Left ventricle myocardium inferior (tissue), 1 donor: ENCODE measurements at places on chromosomes 3 and 15. TPM values are rescaled to one million over a fixed set of nuclear protein-coding genes. Genes with fewer than 3 reads are reported as not detected.

Gene FOXL2NB
- not detected for total RNA-seq

DNA sequence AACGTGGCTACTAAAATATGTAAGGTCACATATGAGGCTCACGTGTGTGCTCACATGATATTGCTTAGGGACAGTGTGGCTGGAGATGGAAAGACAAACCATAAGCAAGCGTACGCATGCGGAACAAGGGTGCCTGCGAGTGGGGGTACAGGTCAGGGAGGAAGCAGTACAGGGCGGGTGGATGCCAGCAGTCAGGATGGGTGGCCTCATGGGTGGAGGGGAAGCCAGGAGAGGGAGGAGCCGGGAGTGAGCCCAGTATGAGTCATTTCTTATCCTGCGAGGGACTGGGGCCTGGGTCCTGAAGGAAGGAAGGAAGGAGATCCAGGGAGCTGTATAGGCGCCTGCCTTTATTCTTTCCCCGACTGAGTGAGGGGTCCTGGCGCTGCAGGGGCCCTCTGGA is 42.0 kb upstream of the CGNL1 start:
- DNase-seq, result no peak

DNA sequence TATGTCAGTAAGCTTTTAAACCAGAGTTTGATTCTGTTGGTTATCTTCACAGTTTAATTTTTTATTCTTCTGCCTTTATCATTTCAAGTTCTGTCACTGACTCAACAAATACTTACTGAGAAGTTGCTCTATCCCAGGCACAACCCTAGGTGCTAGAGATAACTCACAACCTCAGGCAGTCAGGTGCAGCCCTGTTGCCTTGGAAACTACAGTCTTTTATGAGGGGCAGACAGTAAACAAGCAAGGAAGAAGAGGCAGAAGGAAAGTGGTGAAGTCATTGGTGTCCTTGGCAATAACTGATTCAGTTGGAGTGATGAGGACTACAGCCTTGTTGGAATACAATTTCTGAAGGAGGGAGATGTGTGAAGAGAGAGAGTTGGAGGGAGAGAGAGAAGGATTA is 142.1 kb upstream of the LRTM1 start:
- no peak for DNase-seq

DNA sequence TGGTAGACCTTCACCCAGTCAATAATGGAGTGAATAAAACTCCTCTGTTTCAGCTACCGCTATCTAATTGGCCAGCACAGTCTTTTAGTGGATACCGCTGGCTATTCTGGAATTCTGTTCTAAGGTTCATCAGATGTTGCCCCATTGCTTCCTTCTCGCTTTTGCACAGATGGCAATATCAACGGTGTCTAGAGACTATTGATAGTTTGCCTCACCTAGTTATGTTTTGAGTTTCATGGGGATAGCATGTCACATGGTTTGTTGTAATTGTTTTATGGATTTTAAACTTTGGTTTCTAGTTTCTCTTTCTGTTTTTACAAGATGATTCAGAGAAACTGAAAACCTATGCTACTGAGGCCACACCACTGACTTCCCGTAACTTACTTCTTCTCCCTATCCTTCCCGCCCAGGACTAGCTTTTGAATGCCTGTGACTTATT is 2.0 kb downstream of the XRN1 start:
- DNase-seq, result no peak

Gene NTRK3
- total RNA-seq, result 1.6 TPM

DNA sequence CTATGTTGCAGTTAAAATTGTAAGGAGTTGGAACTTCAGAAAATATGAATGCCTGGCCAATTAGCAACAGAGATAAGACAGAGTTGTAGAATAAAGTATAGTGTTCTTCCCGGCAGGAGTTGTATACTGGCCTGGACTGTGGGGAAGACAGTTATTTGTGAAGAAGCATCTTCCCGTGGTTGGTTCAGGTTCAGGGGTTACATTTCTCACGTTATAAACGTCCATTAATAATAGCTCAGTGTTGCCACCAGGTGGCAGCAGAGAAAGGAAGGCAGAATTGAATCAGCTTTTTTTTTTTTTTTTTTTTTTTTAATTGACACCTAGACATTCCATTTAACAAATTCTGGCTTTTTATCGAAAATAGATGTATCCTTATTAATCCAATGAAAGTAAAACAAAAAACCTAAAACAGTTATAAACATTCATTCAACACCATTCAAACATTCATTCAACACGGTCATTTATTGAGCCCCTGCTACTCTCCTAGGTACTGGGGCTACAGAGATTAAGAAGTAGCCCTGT is 66.4 kb upstream of the NR2E3 start:
- DNase-seq, result no peak

Gene ADAMTS7
- total RNA-seq, result 24.2 TPM
